Left ventricle myocardium superior (tissue), 1 donor: ENCODE measurements at places on chromosomes 1 and 21. TPM values are rescaled to one million over a fixed set of nuclear protein-coding genes. Genes with fewer than 3 reads are reported as not detected.

DNA sequence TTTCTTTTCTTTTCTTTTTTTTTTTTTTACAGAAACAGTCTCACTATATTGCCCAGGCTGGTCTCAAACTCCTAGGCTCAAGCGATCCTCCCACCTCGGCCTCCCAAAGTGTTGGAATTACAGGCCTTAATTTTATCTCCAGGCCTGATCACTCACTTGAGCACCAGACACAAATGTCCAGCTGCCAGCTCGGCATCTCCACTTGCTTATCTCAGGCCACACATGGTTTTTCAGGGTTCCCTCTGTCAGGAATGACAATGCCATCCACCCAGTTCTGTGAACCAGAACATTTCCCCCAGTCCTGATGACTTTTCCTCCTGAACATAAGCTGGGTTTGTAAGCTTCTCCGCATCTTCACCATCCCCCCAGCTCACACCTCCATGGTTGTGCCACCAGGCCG is 44.6 kb upstream of the ZNF281 start:
- DNase-seq = no peak

DNA sequence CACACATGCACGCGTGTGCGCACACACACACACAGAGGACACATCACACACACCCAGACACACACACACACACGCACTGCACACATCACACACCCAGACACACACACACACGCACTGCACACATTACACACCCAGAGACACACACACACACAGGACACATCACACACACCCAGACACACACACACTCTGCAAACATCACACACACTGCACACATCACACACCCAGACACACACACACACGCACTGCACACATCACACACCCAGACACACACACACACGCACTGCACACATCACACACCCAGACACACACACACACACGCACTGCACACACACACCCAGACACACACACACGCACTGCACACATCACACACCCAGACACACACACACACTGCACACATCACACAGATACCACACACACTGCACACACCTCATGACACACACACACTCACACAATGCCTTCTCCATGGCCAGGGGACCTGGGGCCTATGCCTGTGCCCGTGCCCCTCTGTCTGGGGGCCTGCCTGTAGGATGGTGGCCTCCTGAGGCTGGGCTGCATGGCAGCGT is 24.4 kb downstream of the CRYAA start:
- no peak for DNase-seq

- DNase-seq = no peak
Observed at GRCh38 chr1:221719278-221719597, 22.7 kb downstream of the DUSP10 start.

GRCh38 chr1:53121319-53122172 is 20.9 kb downstream of the SLC1A7 start:
- peak; percentile 78 for DNase-seq

DNA sequence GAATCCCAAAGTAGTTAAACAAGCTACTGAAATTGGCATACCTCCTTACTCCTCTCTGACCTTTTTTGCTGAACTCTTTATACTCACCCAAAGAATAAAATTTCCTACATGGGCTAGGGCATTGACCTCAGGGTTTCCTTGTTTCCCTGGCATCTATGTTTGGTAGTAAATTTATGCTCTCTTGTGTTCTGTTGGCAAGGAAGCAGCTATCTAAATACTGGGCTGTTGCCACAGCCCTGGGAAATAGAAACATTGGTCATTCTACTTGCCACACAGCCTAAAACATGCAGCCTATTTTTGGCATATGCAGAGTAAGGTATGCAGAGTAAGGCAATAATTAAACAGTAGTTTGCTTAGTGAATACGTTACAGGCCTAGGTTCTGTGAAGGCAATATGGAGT is 351.4 kb downstream of the HLX start:
- DNase-seq = no peak

GRCh38 chr1:177944016-177944949 is 25.6 kb downstream of the SEC16B start:
- DNase-seq = no peak

GRCh38 chr1:14254251-14254650 is 344.2 kb upstream of the KAZN start:
- DNase-seq = no peak

- no peak for DNase-seq
Observed at GRCh38 chr1:40690771-40691537, 550 bp upstream of the NFYC start.

GRCh38 chr1:173255214-173255813 is 48.2 kb upstream of the TNFSF4 start:
- DNase-seq = no peak

- DNase-seq = no peak
Observed at GRCh38 chr21:33185852-33186251, 43.9 kb upstream of the IFNAR2 start.

- no peak for DNase-seq
Observed at GRCh38 chr21:28142697-28143096, 850.0 kb downstream of the LTN1 start.

DNA sequence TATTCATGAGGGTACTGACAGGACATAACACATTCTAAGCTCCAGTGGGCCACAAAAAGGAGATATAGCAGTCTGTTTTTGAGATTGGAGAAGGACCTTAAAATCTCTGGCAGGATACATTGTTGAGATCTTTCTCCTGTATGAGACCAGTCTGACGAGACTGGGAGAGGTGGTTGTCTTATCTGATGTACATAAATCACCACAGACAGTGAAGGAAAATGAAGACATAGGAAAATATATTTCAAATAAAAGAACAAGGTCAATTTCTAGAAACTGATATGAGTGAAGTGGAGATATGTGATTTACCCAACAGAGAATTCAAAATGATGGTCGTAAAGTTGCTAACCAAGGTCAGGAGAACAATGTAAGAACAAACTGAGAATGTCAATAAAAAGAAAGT is 21.3 kb upstream of the EGLN1 start:
- no peak for DNase-seq

DNA sequence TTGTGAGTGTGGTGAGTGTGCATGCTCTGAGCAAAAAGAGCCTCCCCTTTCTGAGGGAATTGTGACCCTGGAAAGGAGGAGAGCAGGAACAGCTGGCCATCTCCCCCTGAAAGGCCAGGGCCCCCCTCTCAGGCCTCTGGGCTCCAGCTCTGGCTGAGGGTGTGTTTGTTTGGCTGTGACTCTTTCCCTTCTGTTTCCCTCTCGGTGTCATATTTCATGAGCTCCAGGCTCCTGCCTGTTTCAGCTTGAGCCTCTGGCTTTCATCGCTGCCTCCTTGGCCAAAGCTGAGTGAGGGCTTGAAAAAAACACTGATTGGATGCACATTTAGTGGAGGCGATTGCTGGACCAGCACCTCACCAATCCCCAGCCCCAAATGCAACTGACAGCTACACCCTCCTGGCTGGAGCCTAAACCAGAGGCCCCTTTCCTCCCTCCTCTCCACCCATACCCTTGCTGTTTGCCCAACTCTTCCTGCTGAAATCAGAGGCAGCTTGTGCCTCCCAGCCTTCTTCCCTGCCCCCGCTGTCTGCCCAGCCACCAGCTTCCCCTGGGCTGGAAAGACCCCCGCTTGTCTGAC is 64.1 kb downstream of the DDR2 start:
- peak; percentile 82 for DNase-seq

CATSPERE gene
- 0.50 TPM for total RNA-seq

MMEL1 gene
- not detected for total RNA-seq

ICOSLG gene
- total RNA-seq = 4.4 TPM

SLC45A3 gene
- total RNA-seq = 6.6 TPM

PBX1 gene
- total RNA-seq = 69.6 TPM

DMRTA2 gene
- total RNA-seq = not detected

HSD17B7 gene
- 2.6 TPM for total RNA-seq

SV2A gene
- 0.22 TPM for total RNA-seq

CADM3 gene
- total RNA-seq = 4.8 TPM

RRP1B gene
- 9.9 TPM for total RNA-seq
